ENCODE measurements at places on chromosomes 1 and 21. TPM values are rescaled to one million over a fixed set of nuclear protein-coding genes. Genes with fewer than 3 reads are reported as not detected.

- DNase-seq: no peak
These were observed 19.0 kb downstream of the SAMSN1 start for GRCh38 chr21:14526836-14527695.

DNA sequence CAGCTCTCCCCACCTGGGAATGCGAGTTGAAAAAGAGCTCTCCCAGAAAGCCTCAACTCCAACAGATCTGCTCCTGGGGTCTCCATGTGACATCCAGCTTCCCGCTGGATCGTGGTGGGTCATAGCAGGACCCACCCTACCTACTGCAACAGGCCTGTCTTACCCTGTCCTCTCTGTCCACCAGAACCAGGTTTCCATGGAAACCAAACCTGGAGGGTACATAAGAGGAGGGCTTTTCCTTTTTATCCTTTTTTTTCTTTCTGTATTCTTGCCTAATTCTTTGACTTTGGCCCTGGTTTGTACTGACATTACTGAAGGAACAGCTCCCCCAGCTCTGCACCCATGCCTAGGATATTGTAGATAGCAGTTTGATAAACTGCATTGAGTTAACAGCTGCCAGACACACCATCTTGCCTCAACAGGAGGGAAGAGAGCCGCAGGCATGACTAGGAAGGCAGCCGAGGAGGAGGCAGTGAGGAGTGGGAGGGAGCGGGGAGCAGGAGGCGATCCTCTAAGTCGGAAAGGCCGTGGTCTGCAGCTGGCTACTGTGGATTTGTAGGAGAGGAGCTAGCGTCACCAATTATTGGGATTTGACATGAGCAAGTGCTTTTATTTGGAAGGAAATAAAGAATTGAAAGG, 9.7 kb upstream of the FMOD start:
- DNase-seq: no peak

GRCh38 chr21:34185026-34185750, 111.8 kb downstream of the MRPS6 start:
- DNase-seq: no peak

DNA sequence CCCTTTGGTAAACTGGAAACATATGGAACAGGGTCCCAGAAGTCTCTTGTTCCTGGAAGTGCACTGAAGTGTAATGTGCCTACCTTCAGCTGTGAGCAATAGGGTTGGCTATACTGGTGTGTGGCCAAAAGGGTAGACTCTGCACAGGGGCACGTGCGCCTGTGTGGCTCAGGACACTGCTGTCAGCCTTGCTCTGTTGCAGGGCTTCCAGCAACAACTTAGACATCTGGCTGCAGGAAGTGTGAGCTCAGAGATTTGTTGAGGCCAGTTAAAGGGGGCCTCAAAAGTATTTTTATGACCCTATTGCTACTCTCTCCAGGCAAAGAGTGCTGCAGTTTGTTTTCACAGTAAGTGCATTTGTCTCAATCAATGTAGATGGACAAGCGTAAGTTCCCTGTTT, 7.5 kb downstream of the CTPS1 start:
- DNase-seq: no peak

The CHRM3 gene
- total RNA-seq: not detected

- DNase-seq: peak; percentile 78
These were observed 21.6 kb upstream of the BCL10 start for GRCh38 chr1:85297855-85298629.

The CLIC6 gene
- total RNA-seq: 0.08 TPM

DNA sequence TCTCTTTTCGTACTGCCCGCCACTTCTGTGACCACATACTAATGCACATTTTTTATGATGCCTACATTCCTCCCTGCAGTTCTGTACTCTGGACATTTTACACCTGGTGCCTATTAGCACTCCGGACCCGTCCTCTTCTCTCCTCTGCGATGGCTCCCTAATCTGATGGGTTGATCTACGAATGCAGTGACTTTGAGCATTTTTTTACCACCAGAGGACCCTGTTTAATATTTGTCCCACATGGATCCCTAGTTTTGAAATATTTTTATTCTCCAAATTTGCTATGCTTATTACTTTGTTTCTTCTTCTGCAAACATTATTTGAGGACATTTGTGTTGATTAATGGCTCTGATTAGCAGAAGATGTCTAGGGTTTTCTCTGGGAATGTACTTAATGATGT, 5.2 kb downstream of the PPFIA4 start:
- DNase-seq: no peak

The PTGER3 gene
- total RNA-seq: 2.8 TPM

GRCh38 chr1:207893737-207894582, 17.0 kb downstream of the CD34 start:
- no peak for DNase-seq

The ACKR1 gene
- not detected for total RNA-seq

The TMOD4 gene
- 3.4 TPM for total RNA-seq

DNA sequence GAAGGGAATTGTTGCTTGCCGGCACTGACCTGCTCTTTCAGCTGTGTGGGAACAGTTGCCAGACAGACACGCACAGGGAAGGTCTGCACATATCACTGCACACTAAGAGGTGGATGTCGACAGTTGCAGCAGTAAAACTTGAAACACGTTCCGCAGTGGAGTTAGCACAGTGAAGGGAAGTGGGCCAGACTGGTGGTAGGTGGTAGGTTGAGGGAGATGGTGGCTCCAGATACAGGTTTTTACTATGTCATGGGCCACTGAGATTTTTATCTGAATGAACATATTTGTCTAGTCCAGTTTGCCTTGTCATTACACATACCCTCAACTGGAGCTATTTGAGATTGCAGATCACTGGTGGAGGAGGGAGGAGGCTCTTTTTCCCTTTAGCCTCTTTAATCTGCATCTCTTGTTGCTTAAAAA, 13.5 kb downstream of the MRPS6 start:
- peak; percentile 46 for DNase-seq

The KRTAP8-1 gene
- not detected for total RNA-seq

The DNAH14 gene
- total RNA-seq: not detected

The CIART gene
- total RNA-seq: 2.0 TPM

DNA sequence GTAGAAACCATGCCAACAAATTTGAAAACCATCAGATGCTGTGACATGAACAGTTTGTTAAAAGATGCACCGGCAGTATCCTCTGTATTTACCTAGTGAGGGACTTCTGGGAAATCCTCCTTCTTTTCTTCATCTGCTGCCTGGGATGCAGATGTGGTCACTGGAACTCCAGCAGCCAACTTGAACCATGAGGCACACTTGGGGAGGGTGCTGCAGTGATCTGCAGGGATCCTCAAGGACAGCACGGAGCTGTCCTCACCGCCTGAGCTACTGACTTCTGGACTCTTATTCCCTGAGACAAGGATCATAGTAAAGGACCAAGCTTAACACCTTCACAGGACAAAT, 19.5 kb upstream of the NID1 start:
- DNase-seq: no peak

The MAP10 gene
- total RNA-seq: 3.1 TPM

DNA sequence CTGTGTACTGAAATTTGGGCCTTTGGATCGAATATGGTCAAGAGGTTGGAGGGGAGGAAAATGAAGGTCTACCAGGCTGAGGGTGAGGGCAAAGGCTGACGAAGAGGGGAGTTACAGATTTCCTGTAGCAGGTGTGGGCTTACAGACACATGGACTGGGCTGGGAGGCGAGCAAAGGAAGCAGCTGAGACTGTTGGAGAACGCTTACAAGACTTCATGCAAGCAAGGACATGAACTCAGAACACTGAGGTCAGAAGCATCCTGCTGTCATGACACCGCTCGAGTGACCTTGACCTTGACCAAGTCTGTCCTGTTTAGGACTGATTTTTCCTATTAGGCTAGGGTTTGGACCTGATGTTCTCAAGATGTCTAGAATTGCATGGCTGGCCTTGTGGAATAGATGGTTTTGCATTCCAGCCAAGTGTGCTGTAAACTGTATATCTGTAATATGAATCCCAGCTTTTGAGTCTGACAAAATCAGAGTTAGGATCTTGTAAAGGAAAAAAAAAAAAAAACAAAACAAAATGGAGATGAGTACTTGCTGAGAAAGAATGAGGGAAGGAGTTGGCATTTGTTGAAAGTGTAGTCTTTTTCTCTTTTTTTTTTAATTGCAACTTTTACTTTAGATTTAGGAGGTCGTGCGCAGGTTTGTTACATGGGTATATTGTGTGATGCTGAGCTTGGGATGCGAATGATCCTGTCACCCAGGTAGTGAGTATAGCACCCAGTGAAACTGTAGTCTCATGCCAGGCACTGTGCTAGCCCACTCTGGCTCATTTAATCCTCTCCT, 5.8 kb downstream of the ELF3 start:
- no peak for DNase-seq

GRCh38 chr21:40372506-40372905, 474.5 kb downstream of the DSCAM start:
- DNase-seq: no peak

GRCh38 chr21:45854690-45855247, 126.8 kb upstream of the COL6A1 start:
- DNase-seq: no peak

The TMEM82 gene
- total RNA-seq: not detected

- DNase-seq: no peak
These were observed 1.9 kb downstream of the ZBTB7B start for GRCh38 chr1:155004352-155005075.

- DNase-seq: no peak
These were observed 23.8 kb downstream of the HSD3B2 start for GRCh38 chr1:119438761-119439160.
